ENCODE measurements at places on chromosomes 12 and 14. TPM values are rescaled to one million over a fixed set of nuclear protein-coding genes. Genes with fewer than 3 reads are reported as not detected.
A peak's percentile ranks its signal among the peaks of the same experiment; 100 is the strongest.

- no peak for DNase-seq
Measured at GRCh38 chr12:7383157-7383556, 60.8 kb downstream of the CD163L1 start.

GRCh38 chr12:131458931-131459772, 251.7 kb upstream of the SFSWAP start:
- no peak for DNase-seq

DNA sequence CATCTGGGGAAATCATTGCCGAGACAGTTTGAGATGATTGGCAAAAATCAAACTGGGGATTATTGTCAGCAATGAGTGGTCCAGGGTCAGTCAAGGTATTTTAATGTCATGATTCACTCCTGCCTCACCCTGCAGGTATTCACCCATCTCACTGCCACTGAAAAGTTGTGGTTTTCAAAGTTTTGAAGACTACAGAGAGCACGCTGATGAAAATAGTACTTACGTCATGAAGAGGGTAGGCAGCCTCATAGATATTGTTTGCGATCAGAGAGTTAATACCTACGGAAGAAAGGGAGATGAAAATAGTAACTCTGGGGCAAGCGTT, 138.0 kb downstream of the ANO2 start:
- no peak for DNase-seq

GRCh38 chr12:13390381-13390861, 193.9 kb downstream of the EMP1 start:
- DNase-seq = peak; percentile 27

DNA sequence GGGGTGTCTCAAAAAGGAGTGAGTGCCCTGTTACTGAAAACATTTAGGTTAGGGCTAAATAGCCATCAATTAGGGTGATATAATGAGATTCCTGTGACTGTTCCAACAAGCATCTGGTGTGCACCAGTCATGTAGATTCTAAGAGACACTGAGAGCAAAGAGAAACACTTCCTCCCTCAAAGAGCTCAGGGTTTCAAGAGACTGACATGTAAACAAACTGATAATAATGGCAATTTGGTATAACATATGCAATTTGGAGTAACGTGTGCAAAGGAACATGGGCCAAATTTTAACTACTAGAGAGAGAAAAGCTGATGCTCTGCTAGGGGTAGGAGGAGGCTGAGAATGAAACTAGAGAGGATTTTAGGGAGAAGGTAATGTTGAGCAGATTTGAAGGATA, 237.1 kb downstream of the BMP4 start:
- DNase-seq = no peak

GRCh38 chr14:67166450-67166853, 22.8 kb upstream of the GARIN2 start:
- DNase-seq = peak; percentile 38

- no peak for DNase-seq
Measured at GRCh38 chr14:20116748-20117147, 6.2 kb downstream of the OR4K17 start.

GRCh38 chr12:39616666-39617065, 2.9 kb downstream of the ABCD2 start:
- DNase-seq = no peak

DNA sequence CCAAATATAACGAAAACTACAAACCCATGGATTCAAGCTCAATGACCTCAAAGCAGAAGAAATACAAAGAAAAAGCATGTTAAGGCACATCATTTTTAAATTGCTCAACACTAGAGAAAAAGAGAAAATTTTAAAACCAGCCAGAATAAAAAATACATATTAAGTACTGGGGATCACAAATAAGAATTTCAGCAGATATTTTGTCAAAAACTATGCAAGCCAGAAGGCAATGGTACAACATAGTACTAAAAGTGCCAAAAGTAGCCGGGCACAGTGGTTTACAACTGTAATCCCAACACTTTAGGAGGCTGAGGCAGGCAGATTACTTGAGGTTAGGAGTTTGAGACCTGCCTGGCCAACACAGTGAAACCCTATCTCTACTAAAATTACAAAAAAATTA, 10.2 kb downstream of the SGPP1 start:
- DNase-seq = no peak

GRCh38 chr12:113056631-113057488, at the start of gene DTX1:
DTX1 (plus strand) TSS chr12:113056730; CDS start chr12:113058193, 1,463 bp downstream.
- no peak for DNase-seq

LHX5 gene
- polyA plus RNA-seq = not detected

TPPP2 gene
- 3.0 TPM for polyA plus RNA-seq

TAS2R9 gene
- polyA plus RNA-seq = not detected

GPR33 gene
- polyA plus RNA-seq = not detected

CLEC1B gene
- polyA plus RNA-seq = 0.48 TPM

All from renal cortex interstitium (tissue), 15 donors.